Activated CD4-positive, alpha-beta T cell treated with anti-CD3 and anti-CD28 coated beads, Interleukin-2, Interleukin-4, amounts not matched to agents 100 ng/mL and 50 ng/mL, durations not matched to agents 16 hours and 8 hours (primary cell): ENCODE measurements at places on chromosomes 7 and 10.

DNA sequence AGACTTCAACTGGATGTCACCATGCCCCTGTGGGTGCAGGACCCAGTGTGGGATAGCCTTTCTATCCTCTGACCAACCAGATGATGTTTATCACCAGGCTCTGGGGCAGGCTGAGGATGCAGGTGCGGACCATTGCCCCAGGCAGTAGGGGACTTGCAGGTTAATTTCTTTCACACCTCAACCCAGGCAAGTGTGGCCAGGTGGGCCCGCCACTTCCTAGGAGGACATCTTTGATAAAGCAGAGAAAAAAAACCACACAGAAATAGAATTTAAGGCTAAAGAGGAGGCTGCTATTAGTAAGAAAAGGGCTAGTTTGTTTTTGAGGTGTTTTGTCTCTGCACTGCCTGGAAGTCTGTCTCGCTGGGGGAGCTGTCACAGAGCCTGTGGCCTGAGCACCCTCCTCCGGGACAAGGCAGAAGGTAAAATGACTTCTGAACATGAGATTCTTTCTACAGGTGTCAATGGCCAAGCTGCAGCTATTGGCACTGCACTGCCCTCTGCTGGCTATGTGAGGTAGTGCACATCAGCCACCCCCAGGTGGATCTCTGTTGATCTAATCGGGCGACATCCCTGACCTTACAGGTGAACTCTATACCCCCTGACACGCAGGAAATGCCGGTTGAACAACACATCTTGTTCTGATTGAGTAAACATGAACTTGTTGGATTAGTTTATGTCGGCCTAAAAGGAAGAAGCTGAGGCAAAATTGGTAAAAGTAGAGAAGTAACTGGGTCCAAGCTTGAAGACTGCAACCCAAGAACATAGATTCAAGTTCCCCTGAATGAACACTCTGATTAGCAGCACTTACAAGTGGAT is 21.0 kb downstream of the UPP1 start:
- DNase-seq, result peak; percentile 84

DNA sequence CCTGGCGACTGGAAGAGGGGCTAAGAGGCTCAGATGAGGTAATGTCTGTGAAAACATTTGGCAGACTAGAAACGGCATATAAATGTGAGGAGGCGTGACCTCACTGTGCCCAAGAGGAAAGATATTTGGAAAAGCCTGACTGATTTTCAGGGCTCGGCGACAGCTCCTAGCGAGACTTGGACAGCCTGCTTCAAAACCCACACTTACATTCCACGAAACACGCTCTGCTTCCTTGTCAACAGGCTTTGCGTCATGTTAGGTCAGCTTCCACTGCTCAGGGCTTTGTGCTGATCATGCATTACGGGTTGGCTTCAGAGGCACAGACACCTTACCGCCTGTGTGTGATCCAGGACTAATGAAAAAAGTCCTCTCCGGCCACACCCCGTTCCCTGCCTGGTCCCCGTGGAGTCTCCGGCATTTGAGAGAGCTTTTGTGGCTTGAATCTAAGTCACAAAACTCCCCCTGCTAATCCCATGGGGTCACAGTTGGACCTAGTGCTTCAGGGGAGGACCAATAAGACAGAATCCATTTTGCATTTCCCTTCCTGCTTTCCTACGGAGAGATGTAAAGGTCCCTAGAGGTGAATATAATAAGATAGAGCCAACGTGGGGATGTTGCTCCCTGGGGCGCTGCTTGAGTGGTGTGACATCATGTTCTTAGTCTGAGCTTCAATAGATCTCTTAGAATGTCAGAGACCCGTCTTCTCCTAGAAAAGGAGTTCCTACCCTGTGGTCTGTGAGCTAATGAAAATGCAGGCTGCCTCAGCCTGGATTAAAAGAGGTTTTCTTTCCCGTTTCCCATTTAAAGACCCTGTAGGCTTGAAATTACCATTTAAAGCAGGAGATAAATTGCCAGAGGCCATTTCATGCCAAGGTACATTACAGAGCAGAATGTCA is 25.5 kb downstream of the FGFBP3 start:
- no peak for DNase-seq

DNA sequence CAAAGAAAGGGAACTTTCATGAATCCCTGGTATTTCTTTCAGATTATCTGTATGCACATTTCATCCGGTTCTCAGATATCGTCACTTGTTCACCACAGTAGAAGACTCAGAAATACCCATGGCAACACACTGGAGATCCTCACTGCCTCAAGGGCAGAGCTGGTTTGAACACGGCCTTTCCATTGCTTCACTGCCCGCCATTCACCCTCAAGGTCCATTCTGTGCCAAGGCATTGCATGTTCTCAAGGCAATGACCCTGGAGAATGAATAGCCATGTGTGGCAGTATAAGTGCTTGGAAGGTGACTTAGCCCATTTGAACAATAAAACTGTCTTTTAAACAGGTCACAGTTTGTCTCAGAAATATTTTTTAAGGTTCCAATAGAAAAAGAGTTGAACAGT is 606.5 kb downstream of the IPMK start:
- DNase-seq, result no peak

DNA sequence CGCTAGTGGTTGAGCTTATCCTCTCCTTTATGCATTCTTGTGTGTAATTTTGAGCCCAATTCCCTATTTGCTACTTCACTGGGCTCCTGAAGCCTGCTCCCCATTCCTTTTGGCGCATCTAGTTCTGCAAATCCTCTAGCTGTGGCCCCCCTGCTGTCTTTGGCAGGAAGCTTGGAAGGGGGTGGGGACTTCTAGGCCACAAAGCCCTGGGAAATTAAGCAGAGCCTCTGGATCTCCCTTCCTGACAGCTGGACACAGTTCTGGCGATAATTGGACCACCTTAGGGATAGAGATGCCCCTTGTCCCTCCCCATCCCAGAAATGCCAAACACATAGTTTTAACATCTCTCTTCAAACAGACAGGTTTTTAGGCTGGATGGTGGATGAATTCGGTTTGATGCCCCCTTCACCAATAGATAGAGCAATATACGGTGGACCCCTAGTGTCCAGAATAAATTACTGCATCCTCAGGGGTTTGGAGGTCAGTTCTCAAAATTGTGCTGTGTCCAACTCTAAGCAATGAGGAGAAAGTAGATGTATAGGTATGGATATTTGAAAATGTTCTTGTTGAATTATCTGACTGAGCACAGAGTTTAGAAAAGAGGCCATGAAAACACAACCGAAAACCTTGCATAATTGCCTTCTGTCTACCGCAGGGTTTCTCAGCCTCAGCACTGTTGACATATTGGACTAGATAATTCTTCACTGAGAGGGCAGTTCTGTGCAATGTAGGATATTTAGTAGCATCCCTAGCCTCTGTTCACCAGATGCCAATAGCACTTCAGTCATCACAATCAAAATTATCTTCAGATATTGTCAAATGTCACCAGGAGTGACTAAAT is 75.5 kb downstream of the PAPSS2 start:
- peak; percentile 33 for DNase-seq

DNA sequence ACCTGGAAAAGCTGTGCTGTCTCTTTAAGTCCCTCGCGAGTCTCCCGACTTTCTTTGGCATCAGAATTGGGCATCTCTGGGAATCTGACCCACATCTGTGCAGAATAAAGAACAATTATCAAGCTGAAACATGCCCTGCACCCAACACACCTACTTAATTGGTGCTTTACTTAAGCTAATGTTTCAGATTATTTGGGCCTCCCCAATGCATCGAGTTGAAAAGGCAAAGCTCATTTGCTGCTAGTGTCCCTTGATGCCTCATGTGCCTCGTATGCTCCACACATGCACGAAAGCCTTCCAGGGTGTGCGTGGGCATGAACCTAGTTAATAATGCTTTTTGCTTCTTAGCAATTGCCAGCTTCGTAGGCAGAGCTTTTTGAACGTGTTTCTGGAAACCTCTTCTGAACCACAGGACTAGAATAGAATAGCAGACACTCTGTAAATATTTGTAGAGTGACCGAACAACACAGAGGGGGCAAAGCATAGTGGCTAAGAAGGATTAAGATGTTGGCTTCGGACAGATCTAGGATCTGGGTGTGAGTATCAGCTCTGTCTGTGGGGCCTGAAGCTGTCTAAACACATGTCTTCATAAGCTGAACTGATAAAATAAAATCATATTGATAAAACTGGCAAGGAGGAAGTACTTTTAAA is 26.7 kb upstream of the FGFR2 start:
- no peak for DNase-seq

GRCh38 chr7:14233868-14234369 is 244.5 kb upstream of the ETV1 start:
- no peak for DNase-seq

GRCh38 chr7:16051561-16052255 is 365.2 kb upstream of the MEOX2 start:
- DNase-seq, result no peak

GRCh38 chr7:157432957-157433576 is 96.3 kb downstream of the DNAJB6 start:
- peak; percentile 58 for DNase-seq

GRCh38 chr7:22729180-22729825 is 2.3 kb downstream of the IL6 start:
- DNase-seq, result no peak

GRCh38 chr7:152847386-152847908 is 87.9 kb downstream of the ACTR3B start:
- no peak for DNase-seq

DNA sequence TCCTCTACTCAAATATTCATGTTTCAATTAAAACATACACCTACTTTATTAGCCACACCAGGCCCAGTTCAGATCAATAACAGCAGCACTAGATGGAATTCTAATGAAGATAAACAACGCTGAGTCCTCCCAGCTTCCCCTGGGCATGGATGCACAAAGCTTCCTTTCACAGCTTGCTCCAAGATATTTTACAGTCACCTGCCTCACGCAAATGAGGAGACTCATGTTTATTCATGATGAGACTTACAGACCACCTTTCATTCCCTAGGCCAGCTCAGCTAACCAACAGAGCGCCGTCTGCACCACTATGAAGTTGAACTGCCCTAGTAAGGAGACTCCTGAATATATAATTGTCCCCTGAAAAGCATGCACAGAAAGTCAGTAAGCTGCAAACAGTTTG is 283.0 kb upstream of the AOAH start:
- no peak for DNase-seq

DNA sequence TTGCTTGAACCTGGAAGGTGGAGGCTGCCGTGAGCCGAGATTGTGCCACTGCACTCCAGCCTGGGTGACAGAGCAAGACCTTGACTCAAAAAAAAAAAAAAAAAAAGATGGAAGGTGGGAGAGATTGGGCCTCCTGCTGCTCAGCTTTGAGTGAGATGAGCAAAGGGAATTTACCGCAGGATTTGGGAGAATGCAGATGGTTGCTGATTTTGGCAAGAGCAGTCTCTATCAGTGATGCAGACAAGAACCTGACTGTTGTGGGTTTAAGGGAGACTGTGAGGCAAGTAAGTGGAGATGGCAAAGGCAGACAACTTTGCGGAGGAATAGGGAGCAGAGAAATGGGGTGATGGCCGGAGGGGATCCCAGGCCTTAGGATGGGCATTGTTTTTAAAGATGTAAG is 1140.8 kb upstream of the AUTS2 start:
- DNase-seq, result no peak

DNA sequence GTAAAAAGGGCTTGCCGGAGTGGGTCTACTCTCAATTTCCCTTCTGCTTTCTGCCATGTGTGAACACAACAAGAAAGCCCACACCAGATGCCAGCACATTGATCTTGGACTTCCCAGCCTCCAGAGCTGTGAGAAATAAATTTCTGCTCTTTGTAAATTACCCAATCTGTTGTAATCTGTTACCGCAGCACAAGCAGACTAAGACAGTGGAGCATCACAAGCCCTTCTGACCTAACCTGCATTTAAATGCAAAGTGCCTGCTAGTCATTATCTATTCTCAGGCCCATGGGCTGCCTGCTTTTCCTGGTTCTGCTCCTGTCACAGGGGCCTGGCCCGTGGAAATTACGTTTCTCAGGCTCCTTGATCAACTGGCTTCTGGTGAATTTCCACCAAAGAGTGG is 199.3 kb upstream of the AUTS2 start:
- no peak for DNase-seq

DNA sequence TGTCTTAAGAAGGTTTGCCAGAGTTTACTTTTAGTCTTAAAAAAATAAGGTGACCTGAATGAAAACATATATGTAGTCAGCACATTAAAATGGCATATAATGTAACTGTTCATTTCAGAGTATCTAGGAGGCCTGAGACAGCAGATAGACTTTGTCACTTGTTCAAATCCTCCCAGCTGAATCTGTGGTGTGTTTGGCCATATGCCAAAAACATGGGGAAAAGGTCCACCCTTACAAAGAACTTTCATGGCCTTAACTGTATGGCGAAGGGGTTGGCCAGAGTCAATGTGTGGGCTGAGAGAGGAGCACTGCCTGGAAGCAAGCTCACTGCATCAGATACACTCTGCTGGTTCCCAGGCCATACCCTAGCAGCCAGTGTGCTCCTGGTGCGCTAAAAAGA is 113.7 kb downstream of the ALOX5 start:
- no peak for DNase-seq

- peak; percentile 10 for DNase-seq
Measured at GRCh38 chr7:5462216-5462615, 38.6 kb upstream of the TNRC18 start.

DNA sequence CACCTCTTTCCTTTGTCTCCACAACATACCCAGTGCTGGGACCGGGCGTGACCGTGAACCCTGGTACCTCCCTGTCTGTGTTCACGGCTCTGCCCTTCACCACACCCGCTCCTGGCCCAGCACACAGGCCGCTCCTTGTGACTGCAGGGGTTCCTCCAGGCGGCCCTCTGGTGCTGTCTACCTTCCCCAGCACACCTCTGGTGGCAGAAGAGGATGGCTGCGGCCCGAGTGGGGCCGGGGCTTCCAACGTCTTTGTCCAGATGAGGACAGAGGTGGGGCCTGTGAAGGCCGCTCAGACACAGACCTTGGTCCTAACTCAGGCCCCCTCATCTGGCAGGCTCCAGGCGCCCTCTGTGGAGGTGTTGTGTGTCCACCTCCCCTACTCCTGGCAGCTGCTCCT is 55.4 kb upstream of the SGMS1 start:
- no peak for DNase-seq

DNA sequence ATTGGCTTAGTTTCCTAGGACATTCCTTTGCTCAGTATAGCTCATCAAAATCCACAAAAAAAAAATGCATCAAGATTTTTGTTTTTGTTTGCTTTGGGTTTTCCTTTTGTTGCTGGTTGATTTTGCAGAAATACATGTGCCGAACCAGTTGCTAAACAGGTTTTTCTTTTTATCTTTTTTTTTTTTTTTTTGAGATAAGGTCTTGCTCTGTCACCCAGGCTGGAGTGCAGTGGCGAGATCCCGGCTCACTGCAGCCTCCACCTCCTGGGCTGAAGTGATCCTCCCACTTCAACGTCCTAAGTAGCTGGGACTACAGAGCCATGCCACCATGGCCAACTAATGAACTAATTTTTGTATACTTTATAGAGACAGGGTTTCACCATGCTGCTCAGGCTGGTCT is 8.3 kb downstream of the CSTF2T start:
- DNase-seq, result no peak

DNA sequence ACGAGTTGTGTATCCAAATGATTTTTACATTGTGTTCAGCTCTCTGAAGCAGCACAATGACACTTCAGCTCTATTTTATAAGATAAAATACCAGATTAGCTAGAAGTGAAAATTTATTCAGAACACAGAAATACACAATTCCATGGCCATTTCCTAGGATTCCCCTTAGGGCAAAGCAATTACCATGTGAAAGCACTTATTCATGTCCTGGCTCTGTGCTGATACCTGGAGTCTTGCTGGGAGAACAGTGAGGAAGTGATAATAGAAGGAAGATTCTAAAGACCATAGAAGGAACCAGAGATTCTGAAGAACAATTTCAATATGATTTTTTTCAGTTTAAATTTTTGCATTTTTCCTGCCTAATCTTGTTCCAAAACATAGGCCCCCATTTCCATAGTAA is 657.4 kb upstream of the ZWINT start:
- DNase-seq, result no peak
